ENCODE measurements at places on chromosomes 11 and 22. TPM values are rescaled to one million over a fixed set of nuclear protein-coding genes. Genes with fewer than 3 reads are reported as not detected.

GRCh38 chr22:38355275-38355674, 38.0 kb upstream of the CSNK1E start:
- peaks cover 2% of the 10 kb centered on the region for H3K36me3 ChIP-seq
- peaks cover 6% of the 10 kb centered on the region for H3K4me1 ChIP-seq
- H3K27me3 ChIP-seq, result no peaks in the 10 kb centered on the region
- no peak overlapping the region for H3K27ac ChIP-seq
- no peak for DNase-seq
- H3K4me3 ChIP-seq, result no peak overlapping the region

GRCh38 chr11:32312865-32313403, 122.4 kb downstream of the WT1 start:
- peaks cover 3% of the 10 kb centered on the region for H3K4me1 ChIP-seq
- H3K27me3 ChIP-seq, result no peaks in the 10 kb centered on the region
- H3K27ac ChIP-seq, result no peak overlapping the region
- H3K36me3 ChIP-seq, result no peaks in the 10 kb centered on the region
- DNase-seq, result peak; percentile 25

- H3K27ac ChIP-seq, result no peak overlapping the region
- H3K36me3 ChIP-seq, result peaks cover 74% of the 10 kb centered on the region
- H3K4me1 ChIP-seq, result no peaks in the 10 kb centered on the region
- H3K4me3 ChIP-seq, result no peak overlapping the region
These were observed 16.6 kb downstream of the ASCC2 start for GRCh38 chr22:29821291-29822016.

DNA sequence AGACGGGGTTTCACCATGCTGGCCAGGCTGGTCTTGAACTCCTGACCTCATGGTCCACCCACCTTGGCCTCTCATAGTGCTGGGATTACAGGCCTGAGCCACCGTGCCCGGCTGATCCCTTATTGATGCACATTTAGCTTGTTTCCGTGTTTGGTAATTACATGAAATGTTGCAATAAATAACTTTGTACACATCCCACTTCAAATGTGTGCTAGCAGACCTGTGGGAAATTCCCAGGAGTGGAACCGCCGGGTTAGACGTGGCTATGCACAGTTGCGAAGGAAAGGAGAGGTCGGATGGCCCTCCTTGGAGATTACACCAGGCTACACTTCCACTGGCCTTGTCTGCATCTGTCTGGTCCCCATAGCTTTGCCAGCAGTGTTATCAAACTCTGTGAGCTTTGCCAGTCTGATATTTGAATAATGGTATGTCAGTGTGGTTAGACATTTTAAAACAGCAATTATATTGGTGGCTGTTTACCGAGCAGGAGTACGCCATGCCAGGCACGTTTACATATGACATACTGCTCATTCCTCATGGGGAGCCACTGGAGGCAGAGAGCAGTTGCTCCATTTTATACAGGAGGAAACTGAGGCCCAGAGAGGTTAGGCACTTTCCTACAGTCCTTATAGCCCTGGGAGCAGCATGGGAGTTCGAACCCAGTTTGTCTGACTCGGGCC, 27.2 kb upstream of the SYT7 start:
- no peaks in the 10 kb centered on the region for H3K27me3 ChIP-seq
- H3K4me3 ChIP-seq, result no peak overlapping the region
- DNase-seq, result no peak
- H3K4me1 ChIP-seq, result no peaks in the 10 kb centered on the region
- H3K27ac ChIP-seq, result no peak overlapping the region
- no peaks in the 10 kb centered on the region for H3K36me3 ChIP-seq

DNA sequence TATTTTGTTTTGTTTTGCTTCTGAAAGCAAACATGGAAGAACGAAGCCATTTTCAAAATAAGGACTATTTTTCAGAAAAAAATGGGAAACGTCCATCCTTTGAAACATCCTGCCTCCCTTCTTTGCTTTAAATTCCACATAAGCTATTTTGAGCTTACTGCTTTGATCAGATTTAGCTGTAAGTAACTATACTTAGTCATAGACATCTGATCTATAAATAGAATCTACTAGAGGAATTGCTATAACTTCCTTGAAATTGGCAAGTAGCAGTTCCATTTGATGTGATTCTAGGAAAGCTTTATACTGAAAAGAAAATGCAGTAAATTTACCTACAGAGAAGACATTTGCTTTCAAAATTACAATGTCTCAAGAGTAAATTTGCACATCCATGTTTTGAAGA, 305.8 kb downstream of the TTC28 start:
- H3K4me3 ChIP-seq, result no peak overlapping the region
- H3K27ac ChIP-seq, result no peak overlapping the region
- no peak for DNase-seq
- H3K36me3 ChIP-seq, result no peaks in the 10 kb centered on the region
- no peaks in the 10 kb centered on the region for H3K27me3 ChIP-seq
- peaks cover 3% of the 10 kb centered on the region for H3K4me1 ChIP-seq

DNA sequence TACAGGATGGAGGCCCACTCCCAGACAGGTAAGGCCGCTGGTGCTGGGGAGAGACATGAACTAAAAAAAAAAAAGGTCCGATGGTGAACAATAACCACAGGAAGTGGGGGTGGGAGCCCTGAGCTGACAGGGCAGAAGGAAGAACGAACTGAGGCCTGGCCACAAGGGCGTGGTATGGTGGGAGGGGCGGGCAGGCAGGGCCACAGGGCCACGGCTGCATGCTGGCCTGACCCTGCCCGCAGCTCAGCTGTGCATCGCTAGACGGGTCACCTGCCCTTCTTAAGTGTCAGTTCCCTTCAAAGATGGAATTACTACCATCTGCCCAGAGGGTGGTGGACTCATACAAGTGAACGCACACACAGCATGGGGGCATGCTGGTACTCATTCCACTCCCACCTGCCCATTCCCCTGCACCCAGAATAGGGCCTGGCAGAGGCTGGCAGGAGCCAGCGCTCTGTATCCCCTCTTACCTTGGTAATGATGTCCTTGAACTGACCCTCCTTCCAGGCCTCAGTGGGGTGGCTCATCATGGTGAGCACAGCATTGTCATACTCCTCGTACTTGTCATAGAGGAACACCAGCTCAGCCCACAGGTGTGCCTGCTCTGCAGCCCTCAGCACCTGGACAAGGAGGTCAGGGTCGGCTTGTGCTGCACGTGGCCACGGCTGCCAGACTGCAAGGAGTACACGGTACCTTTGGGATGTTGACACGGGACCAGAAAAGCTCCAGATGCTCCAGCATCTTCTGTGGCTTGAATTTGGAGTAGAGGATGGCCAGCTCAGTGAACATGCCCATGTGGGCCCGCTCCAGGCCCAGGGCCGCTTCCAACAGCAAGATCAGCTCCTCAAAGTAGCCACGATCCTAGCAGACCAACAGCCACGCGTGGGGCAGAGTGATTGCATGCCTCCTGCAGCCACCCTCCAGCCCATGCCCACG, 17.5 kb upstream of the SLC25A1 start:
- no peaks in the 10 kb centered on the region for H3K36me3 ChIP-seq
- H3K27ac ChIP-seq, result no peak overlapping the region
- H3K27me3 ChIP-seq, result no peaks in the 10 kb centered on the region
- no peak for DNase-seq
- H3K4me1 ChIP-seq, result peaks cover 14% of the 10 kb centered on the region

DNA sequence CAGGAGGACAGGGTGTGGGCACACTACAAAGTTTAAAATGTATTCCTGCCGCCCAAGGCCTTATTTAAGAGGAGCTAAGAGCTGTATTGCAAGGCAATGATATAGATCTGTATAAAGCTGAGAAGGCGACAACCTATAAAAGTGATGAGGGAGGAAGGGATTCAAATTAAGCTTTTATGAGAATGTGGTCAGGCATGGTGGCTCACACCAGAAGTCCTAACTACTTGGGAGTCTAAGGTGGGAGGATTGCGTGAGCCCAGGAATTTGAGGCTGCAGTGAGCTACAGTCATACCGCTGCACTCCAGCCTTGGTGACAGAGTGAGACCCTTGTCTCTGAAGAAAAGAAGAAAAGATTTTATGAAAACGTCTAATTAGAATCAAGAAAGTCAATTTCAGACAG, 9.7 kb upstream of the GLB1L3 start:
- peaks cover 22% of the 10 kb centered on the region for H3K36me3 ChIP-seq
- H3K4me1 ChIP-seq, result peaks cover 18% of the 10 kb centered on the region
- no peak overlapping the region for H3K27ac ChIP-seq
- DNase-seq, result no peak
- no peak overlapping the region for H3K4me3 ChIP-seq
- H3K27me3 ChIP-seq, result no peaks in the 10 kb centered on the region

- H3K36me3 ChIP-seq, result no peaks in the 10 kb centered on the region
- H3K4me1 ChIP-seq, result no peaks in the 10 kb centered on the region
- DNase-seq, result no peak
- H3K27ac ChIP-seq, result no peak overlapping the region
These were observed 105.1 kb downstream of the FANCF start for GRCh38 chr11:22520521-22520920.

DNA sequence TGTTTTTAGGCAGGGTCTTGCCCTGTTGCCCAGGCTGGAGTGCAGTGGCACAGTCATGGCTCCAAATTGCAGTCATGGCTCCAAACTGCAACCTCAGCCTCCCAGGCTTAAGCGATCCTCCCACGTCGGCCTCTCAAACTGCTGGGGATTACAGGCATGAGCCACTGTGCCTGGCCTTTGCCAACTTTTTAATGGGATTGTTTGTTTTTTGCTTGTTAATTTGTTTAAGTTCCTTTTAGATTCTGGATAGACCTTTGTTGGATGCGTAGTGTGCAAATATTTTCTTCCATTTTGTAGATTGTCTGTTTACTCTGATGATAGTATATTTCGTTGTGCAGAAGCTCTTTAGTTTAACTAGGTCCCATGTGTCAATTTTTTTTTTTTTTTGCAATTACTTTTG, 10.0 kb upstream of the SCGB1D1 start:
- no peaks in the 10 kb centered on the region for H3K36me3 ChIP-seq
- H3K4me3 ChIP-seq, result no peak overlapping the region
- H3K27me3 ChIP-seq, result peaks cover 2% of the 10 kb centered on the region
- no peak for DNase-seq
- no peaks in the 10 kb centered on the region for H3K4me1 ChIP-seq

The NLRX1 gene
- 16.4 TPM for total RNA-seq

The ISX gene
- not detected for total RNA-seq

Measured in natural killer cell (primary cell).